ENCODE measurements at places on chromosomes 16 and 17.
A peak's percentile ranks its signal among the peaks of the same experiment; 100 is the strongest.

GRCh38 chr17:3985846-3986245, 21.6 kb upstream of the ATP2A3 start:
- no peak for DNase-seq

GRCh38 chr17:29179232-29180033, 765 bp downstream of the MYO18A start:
- DNase-seq, result no peak

DNA sequence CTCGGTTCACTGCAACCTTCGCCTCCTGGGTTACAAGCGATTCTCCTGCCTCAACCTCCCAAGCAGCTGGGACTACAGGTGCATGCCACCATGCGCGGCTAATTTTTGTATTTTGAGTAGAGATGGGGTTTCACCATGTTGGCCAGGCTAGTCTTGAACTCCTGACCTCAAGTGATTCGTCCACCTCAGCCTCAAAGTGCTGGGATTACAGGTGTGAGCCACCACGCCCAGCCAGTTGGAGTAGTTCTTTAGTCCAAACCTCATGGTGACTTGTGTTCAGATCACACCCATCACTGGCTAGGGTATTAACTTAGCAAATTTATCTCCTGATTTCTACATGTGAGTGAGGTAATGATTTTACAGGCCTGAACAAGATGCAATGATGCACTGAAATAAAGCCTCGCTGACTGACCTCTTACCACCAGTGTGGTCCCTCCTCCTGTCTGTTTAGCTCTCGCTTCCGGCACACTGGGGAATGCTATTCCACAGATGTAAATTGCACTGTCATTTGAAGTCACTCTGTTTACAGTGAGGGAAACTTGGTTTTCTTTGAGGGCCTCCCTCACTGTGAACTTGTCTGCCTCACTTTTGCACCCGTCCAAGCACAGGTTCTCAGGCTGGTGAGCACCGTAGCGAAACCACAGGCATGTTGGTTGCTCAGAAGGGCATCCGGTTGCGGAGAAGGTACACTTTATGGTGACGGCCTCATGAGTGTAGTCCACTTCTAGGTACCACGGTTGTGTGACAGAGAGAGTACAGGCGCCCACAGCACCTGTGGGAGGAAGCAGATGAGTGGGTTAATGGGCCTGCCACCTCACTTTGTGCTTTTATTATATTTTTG, 5.5 kb downstream of the IGSF6 start:
- DNase-seq, result no peak

DNA sequence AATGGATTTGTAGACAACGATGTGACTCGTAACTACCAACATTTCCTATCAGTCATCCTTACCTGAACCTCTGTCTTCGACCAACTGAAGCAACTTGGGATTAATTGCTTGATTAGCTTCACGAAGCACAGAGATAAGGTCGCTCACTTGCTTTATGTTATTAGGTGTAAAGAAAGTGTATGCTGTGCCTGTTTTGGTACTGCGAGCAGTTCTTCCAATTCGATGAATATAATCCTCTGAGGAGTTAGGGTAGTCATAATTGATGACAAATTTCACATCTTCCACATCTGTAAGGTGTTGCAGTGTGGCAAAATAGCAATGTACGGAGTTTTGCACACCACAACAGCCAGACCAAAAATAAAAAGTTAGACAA, 3.6 kb upstream of the POLG2 start:
- no peak for DNase-seq

- no peak for DNase-seq
These were observed 6.9 kb downstream of the C17orf67 start for GRCh38 chr17:56826611-56827414.

DNA sequence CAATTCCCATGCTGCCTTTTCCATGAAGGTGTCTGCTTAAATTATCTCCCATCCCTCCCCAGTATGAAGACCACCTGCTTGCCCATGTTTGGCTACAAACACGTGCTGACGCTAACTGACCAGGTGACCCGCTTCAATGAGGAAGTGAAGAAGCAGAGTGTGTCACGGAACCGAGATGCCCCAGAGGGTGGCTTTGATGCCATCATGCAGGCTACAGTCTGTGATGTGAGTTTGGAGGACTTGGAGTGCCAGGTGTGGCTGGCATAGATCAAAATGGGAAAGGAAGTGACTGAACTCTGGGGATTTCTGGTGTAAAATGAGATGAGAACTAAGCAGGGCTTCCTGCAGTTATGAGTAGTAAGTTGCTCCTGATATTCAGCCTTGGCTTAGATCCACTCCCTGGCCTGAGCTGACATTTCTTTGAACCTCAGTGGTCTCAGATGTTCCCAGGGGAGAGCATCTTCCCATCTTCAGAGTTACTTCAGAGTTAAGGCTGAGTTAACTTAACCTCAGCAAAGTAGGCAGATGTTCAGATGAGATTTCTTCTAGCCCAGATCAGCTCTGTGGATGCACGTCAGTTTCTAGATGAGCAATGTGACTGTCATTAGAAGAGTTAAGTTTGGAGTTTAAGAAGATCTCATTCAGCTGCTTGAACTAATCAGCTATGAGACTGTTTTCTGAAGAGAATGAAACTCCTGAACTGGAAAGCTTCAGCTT, 32.7 kb downstream of the ITGB3 start:
- DNase-seq, result no peak

DNA sequence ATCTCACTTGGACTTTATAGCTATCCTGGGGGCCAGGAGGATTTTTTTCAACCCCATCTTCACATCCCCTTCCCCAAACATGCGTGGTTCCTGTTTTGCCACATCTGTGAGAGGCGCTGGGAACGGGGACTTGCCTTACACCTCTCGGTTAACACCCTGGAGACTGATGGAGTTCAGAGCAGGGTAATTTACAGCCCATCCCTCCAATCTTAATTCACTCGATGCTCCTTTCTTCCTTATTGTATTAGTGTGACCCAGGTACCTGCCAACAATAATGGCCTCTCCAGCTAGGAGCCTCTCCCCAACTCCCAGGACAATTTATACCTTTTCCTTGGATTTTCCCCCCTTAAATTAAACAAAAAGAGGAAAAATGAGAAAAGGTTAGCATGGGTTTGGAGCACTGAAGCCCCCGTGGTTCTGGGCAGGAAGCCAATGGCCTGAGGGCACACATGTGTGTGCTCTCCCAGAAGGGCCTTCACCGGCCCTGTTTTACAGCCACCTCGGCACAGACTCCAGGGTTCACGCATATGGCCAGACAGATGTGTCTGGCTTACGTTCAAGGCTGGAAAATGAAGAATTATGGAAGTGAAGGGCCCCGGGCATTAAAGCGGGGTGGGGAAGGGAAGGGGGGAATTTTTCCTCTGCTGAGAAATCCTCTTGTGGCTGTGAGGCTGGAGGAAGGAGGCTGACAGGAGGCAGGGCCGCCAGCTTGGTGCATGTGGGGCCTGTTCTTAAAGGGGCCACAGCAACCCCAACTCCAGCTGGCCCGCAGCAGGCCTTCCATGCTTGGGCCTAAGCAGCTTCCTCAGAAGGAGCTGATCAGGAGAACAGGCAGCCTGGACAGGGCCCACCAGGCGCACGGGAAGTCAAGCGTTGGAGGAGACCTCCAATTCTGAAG, 21.4 kb downstream of the HIC1 start:
- no peak for DNase-seq

GRCh38 chr17:70123193-70123592, 46.1 kb upstream of the KCNJ2 start:
- peak; percentile 76 for DNase-seq

DNA sequence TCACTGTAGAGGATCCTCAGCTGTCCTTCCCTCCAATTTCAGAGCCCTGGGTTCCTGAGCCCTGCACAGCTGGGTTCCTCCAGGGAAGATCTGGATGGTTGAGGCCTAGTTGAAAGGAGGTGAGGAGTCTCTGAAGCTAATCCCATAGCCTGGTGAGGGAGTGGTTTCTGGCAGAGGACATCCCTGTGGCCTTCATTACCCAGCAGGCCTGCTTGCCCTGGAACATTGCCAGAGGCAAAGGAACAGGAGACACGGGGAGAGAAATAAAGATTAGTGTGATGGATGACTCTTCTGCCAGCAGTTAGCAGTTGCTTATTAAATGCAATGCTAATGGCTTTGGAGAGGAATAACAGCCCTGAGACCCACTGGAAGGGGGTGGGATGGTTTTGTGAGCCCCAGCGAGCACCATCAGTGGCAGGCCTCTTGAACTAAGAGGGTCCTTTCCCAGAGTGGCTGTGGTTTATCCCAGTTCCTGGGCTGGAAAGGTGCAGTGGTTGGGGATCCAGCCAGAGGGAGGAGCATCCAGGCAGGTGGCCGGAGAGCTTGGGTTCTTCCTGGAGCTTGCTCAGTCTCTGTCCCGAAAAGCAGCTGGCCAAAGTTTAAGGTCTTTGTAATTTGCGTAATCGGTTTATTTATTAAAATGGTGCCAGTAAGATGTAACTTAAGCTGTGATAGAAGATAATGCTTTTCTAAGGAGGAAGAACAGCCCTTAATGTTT, 209.7 kb downstream of the CCDC182 start:
- DNase-seq, result no peak

DNA sequence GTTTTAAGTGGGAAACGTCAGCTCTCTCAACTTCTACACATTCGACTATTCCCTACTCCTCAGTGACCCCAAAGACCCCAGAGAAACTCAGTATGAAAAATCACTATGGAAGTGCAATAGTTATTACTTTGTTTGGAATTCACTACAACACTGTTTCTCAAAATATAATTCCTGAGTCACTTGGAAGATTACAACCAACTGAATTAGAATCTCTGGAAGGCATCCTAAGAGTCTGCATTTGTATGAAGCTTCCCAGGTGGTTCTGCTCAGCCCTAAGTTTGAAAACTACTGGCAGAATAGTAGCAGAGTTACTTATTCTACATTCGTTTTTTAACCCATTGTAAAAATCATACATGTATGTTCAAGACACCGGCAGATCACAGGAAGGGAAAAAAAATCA, 525.6 kb downstream of the MAF start:
- DNase-seq, result no peak

DNA sequence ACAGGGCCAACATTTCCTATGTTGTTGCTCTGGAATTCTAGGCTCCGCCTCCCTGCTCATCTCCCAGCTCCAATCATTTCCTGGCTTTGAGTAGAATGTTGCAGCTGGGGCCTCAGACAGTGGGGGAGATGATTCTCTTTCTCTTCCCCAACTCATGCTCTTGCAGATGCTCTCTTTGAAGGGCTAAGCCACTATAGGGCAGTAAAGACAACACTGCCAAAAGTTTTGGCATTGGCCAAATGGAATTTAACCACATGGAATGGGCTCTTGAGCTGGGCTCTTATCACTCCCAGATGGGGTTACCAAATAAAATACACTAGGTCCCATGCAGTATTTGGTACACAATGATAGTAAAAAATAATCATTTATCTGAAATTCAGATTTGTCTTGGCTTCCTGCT, 19.6 kb upstream of the EFCAB13 start:
- no peak for DNase-seq

DNA sequence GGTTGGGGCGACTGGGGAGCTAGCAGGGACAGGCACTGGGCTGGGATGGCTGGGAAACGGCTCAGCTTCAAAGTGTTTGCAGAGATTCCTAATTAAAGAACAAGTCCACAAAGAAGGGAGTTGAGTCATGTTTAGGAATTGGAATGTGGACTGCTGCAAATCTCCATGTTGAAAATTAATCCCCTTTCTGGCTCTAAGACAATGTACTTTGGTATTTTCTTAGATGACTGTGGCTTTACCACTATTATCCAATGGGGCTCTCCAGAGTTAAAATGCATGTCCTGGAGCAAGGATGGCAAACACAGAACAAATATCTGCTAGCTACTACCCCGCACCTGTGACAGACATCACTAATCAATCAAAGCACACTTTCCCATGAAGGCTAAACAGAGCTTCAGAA, 22.2 kb upstream of the WSCD1 start:
- DNase-seq, result no peak

- no peak for DNase-seq
These were observed 18.2 kb downstream of the DDX42 start for GRCh38 chr17:63792055-63792729.

DNA sequence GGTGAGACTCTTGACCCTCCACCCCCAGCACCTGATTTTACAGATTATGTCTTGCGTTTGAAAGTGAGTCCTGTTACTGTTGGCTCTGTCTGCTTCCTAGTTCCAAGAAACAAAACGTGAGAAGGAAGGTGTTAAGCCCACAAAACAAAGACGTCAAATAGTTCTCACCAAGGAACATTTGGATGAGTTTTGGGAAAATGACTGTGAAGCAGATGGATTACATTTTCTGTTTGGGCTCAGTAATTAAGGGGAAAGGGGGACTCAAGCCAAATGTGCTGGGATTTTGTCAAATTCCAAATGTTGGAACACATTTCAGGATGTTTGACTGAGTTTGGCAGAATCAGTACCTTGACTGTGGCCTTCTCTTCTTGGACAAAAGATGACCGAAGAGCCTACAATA, 71.2 kb downstream of the PCTP start:
- DNase-seq, result no peak

GRCh38 chr17:74520790-74521480, 10.3 kb downstream of the CD300LB start:
- peak; percentile 96 for DNase-seq

GRCh38 chr17:13520899-13521572, 80.7 kb downstream of the HS3ST3A1 start:
- no peak for DNase-seq

- peak; percentile 51 for DNase-seq
These were observed 550 bp downstream of the EIF4A3 start for GRCh38 chr17:80146121-80147034.

- DNase-seq, result no peak
These were observed 80.0 kb downstream of the CDRT15 start for GRCh38 chr17:14156689-14157088.

DNA sequence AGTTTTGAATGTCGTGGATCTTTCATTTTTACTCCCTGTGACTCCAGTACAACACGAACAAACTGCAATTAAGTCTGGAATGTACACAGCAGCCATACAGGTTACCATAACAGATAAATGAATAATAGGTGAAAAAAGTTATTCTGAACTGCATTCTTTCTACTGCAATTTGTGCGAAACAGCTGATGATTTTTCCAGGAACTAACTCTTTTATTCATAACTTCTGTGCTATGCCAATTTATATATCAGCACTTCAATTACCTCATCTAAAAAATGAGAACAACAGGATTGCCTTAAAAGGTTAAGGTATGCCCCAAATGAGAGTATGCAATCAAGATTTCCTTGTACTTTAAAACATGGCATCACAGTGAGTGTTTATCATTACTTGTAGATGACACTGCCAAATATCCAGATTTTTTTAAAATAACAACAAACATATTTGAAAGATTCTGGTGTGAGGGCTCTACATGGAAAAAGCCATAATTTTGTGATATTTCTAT, 238.9 kb downstream of the CDH8 start:
- no peak for DNase-seq

DNA sequence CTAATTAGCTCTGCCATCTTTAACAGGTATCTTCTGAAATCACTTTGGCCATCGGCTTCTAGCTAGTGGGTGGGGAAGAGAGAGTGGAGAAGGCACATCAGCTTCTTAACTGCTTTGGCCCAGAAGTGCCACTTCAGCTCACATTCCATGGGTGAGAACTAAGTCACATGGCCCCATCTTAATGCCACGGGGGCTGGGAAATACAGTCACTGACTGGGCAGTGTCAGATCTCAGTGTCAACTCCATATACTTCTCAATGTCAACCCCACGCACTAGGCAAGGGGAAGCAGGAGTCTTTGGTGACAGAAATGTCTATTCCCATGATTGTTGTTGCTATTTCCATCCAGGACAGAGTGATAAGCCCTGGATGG, 29.4 kb downstream of the CCR7 start:
- peak; percentile 43 for DNase-seq
